ENCODE measurements at places on chromosomes 2 and 18. TPM values are rescaled to one million over a fixed set of nuclear protein-coding genes. Genes with fewer than 3 reads are reported as not detected.

- no peak for DNase-seq
- no peaks in the 10 kb centered on the region for H3K4me1 ChIP-seq
- H3K4me3 ChIP-seq: no peak overlapping the region
- H3K27ac ChIP-seq: no peak overlapping the region
- no peaks in the 10 kb centered on the region for H3K27me3 ChIP-seq
Observed at GRCh38 chr2:103785432-103785831, 1023.6 kb downstream of the TMEM182 start.

DNA sequence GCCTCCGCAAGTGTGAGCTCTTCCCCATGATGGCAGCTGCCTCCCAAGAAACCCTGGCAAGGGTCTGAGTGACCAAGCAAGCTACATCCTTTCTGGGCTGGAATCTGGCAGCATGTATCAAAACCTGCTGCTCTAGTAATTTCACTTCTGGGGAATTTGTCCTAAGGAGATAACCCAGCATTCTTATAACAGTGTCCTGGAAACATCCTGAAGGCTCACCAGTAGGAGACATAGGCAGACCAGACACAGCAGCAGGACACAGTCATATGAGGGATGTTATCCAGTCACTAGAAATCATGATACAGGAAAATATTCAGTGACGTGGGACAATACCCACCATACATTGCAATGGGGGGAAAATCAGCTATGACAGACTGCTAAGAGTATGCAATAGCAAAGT, 64.5 kb downstream of the CRACDL start:
- DNase-seq: no peak
- no peak overlapping the region for H3K4me3 ChIP-seq
- H3K36me3 ChIP-seq: peaks cover 24% of the 10 kb centered on the region
- no peak overlapping the region for H3K27ac ChIP-seq
- H3K27me3 ChIP-seq: no peaks in the 10 kb centered on the region
- peaks cover 23% of the 10 kb centered on the region for H3K4me1 ChIP-seq

- DNase-seq: no peak
- peaks cover 8% of the 10 kb centered on the region for H3K4me1 ChIP-seq
- H3K27me3 ChIP-seq: no peaks in the 10 kb centered on the region
- H3K27ac ChIP-seq: no peak overlapping the region
Observed at GRCh38 chr2:146477383-146477782, 1367.4 kb upstream of the ACVR2A start.

DNA sequence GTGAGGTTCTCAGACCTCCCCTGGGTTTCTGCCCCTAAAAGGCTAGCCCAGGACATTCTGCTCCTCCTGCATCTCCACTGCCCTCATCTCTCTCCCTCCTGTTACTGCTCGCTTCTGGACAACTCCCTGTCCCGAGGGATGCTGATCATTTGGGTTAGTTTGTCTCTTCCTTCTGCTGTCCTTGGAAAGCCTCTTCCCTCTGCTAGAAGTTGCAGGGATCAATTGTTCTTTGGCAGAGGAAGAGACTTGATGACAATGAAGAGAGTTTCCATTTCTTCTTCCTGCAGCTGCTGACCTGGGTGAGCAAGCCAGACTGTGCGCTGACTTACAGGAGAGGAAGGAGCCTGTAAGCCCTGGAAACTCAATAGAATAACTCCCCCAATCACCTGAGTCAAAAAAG, 68.9 kb downstream of the RDH14 start:
- no peaks in the 10 kb centered on the region for H3K36me3 ChIP-seq
- peaks cover 56% of the 10 kb centered on the region for H3K27me3 ChIP-seq
- no peak for DNase-seq
- H3K27ac ChIP-seq: no peak overlapping the region

DNA sequence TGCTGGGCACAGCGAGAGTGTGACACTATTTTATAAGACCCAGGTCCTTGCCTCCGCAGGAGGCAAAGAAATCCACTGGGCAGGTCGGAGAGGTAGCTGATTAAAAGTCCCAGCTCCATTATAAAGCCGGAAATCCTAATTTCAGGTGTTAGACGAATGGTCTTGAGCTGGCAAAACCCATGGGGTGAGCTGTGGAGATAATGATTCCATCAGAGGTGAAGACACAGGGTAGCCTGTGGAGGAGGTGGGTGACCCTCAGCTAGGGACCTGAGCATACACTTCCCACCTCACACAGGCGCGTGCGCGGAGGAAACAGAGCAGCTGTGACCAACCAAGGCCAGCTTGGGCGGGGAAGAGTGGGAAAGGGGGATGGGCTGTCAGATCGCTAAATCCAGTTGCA, 201.7 kb upstream of the CXCR4 start:
- H3K4me1 ChIP-seq: no peaks in the 10 kb centered on the region
- no peak for DNase-seq
- H3K36me3 ChIP-seq: no peaks in the 10 kb centered on the region
- no peak overlapping the region for H3K27ac ChIP-seq
- no peak overlapping the region for H3K4me3 ChIP-seq

Gene NCOA1
- total RNA-seq: 13.2 TPM

GRCh38 chr2:210429403-210430137, 47.0 kb downstream of the LANCL1 start:
- no peaks in the 10 kb centered on the region for H3K4me1 ChIP-seq
- no peaks in the 10 kb centered on the region for H3K27me3 ChIP-seq
- no peak for DNase-seq
- no peak overlapping the region for H3K4me3 ChIP-seq

DNA sequence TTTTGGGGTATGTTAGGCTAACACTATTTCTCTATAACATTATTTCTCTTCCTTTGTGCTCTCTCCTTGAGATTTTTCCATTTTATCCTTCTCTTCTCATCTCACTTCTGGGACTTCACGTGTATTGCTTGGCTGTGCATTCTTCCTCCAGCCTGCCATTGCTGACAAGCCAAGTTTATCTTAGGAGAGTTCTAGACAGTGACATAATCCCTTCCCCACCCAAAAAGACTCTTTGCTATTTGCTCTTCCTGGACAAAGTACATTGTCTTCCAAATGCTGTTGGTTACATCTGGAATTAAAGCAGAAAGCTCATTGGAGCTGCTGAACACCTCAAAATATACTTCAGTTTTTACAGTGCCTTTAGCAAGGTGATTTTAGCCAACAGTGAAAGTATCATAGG, 8.9 kb downstream of the TSPYL6 start:
- H3K36me3 ChIP-seq: no peaks in the 10 kb centered on the region
- H3K4me3 ChIP-seq: no peak overlapping the region
- H3K27me3 ChIP-seq: no peaks in the 10 kb centered on the region
- no peak for DNase-seq
- no peaks in the 10 kb centered on the region for H3K4me1 ChIP-seq

Gene SLC9A2
- 5.7 TPM for total RNA-seq

- H3K4me1 ChIP-seq: no peaks in the 10 kb centered on the region
- DNase-seq: peak; percentile 6
- no peak overlapping the region for H3K27ac ChIP-seq
- H3K27me3 ChIP-seq: peaks cover 13% of the 10 kb centered on the region
Observed at GRCh38 chr2:66364495-66365333, 70.2 kb upstream of the MEIS1 start.

Gene GDF7
- not detected for total RNA-seq

DNA sequence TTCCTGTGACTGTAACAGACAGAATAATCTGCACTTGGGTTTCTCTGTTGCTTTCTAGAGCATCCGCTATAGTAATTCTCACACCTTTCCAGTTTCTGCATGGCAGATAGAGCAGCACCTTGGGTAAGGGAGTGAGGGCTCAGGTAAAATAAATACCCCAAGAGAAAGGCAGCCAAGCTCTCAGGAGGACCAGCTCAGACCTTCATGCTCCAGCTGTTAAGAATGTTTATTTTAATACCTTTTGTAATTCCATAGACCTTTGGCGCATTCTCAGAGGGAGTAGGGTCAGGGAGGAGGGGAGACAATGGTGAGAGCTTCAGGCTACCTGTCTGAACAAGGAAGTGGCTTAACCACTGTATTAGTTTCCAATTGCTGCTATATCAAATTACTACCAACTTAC, 16.2 kb upstream of the TMEM178A start:
- no peak overlapping the region for H3K4me3 ChIP-seq
- H3K4me1 ChIP-seq: no peaks in the 10 kb centered on the region
- peaks cover 20% of the 10 kb centered on the region for H3K27me3 ChIP-seq
- H3K36me3 ChIP-seq: no peaks in the 10 kb centered on the region
- H3K27ac ChIP-seq: no peak overlapping the region
- no peak for DNase-seq

Gene IL1R1
- total RNA-seq: 8.7 TPM

Gene KATNAL2
- total RNA-seq: 7.6 TPM

Gene SNX17
- 96.9 TPM for total RNA-seq

Gene BMP10
- total RNA-seq: not detected

Gene SERPINB3
- 0.68 TPM for total RNA-seq

- H3K27me3 ChIP-seq: no peaks in the 10 kb centered on the region
- no peaks in the 10 kb centered on the region for H3K4me1 ChIP-seq
- no peak overlapping the region for H3K4me3 ChIP-seq
- H3K36me3 ChIP-seq: no peaks in the 10 kb centered on the region
Observed at GRCh38 chr2:128473175-128474035, 154.7 kb upstream of the HS6ST1 start.

Gene CYRIA
- total RNA-seq: 0.19 TPM

Gene RFTN2
- total RNA-seq: 0.05 TPM

DNA sequence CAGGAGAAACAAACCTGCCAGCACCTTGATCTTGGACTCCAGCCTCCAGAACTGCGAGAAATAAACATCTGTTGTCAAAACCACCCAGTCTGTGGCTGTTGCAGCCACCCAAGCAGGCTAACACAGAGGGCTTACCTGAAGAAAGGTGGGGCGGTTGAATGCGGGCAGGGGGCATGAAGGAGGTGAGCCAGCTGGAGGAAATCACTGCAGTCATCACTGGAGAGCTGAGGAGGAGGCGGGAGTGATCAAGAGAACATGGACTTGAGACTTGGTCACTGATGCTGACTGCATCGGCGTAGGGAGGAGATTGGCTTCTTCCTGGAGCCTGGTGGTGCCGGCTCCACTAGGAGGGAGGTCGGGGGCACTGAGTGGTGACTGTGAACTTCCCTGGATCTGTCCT, 14.6 kb upstream of the ARMC9 start:
- DNase-seq: no peak
- H3K36me3 ChIP-seq: no peaks in the 10 kb centered on the region
- H3K27me3 ChIP-seq: peaks cover 13% of the 10 kb centered on the region
- no peak overlapping the region for H3K4me3 ChIP-seq
- no peak overlapping the region for H3K27ac ChIP-seq

GRCh38 chr2:113888641-113889470, 1.0 kb upstream of the ACTR3 start:
- peak overlapping the region; percentile 90 for H3K4me3 ChIP-seq
- H3K36me3 ChIP-seq: peaks cover 59% of the 10 kb centered on the region
- peak; percentile 53 for DNase-seq
- no peaks in the 10 kb centered on the region for H3K27me3 ChIP-seq
- peak overlapping the region; percentile 98 for H3K27ac ChIP-seq
- peaks cover 60% of the 10 kb centered on the region for H3K4me1 ChIP-seq

- DNase-seq: no peak
- no peak overlapping the region for H3K4me3 ChIP-seq
- peaks cover 88% of the 10 kb centered on the region for H3K27me3 ChIP-seq
- no peaks in the 10 kb centered on the region for H3K4me1 ChIP-seq
- no peaks in the 10 kb centered on the region for H3K36me3 ChIP-seq
- no peak overlapping the region for H3K27ac ChIP-seq
Observed at GRCh38 chr2:229675569-229675968, 38.8 kb downstream of the DNER start.

GRCh38 chr2:32061430-32061829, 1.9 kb upstream of the SPAST start:
- H3K36me3 ChIP-seq: peaks cover 35% of the 10 kb centered on the region
- peak overlapping the region; percentile 78 for H3K27ac ChIP-seq
- no peak for DNase-seq
- H3K4me3 ChIP-seq: peak overlapping the region; percentile 84
- H3K27me3 ChIP-seq: no peaks in the 10 kb centered on the region

GRCh38 chr2:184646177-184646576, 47.8 kb downstream of the ZNF804A start:
- no peaks in the 10 kb centered on the region for H3K27me3 ChIP-seq
- DNase-seq: peak; percentile 74
- peaks cover 33% of the 10 kb centered on the region for H3K4me1 ChIP-seq
- H3K27ac ChIP-seq: peak overlapping the region; percentile 56
- H3K36me3 ChIP-seq: no peaks in the 10 kb centered on the region

GRCh38 chr2:125961739-125962138, 694.2 kb upstream of the GYPC start:
- H3K36me3 ChIP-seq: no peaks in the 10 kb centered on the region
- no peak for DNase-seq
- H3K4me3 ChIP-seq: no peak overlapping the region
- no peaks in the 10 kb centered on the region for H3K27me3 ChIP-seq
- H3K4me1 ChIP-seq: no peaks in the 10 kb centered on the region
- H3K27ac ChIP-seq: no peak overlapping the region
